ENCODE measurements at places on chromosomes 5 and 9.

DNA sequence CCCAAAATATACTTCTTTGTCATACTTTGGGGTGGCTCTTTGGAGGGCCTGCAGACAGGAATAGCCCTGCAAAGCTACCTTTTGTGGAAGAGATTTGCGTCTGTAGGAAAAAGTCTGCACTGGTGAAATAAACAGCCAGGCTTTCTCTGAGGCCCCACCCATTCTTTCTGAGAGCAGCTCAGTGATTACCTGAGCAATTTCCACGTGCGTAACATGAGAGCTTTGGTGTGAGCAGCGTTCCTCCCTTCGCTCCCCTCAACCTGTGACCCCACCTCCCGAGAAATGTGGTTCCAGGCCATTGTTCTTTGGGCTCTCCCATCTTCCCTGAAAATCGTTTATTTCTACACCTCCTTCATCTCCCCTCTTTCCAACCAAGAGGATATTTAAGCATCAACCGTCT is 23.8 kb upstream of the FBP1 start:
- no peak for DNase-seq

DNA sequence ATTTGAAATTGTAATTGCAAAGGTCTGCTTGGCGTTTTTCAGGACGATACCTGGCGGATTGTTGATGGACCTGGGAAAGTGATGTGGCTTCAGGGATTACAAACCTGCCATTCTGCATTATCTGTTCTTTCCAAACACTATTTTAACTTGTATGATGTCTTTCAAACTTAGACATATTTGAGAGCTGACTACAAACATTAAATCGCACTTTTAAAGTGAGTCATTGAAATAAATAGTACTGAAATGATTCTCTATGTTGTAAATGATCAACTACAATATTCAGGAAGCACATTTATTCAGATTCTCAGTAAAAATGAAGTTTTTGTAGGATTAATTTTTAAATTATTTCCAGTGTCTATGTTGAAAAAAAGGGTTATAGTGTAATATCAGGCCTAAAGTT is 32.3 kb upstream of the TMEM171 start:
- no peak for DNase-seq

- no peak for DNase-seq
Observed at GRCh38 chr9:113995963-113996362, 82.1 kb downstream of the AMBP start.

GRCh38 chr5:24439465-24439864 is 205.3 kb downstream of the CDH10 start:
- no peak for DNase-seq

GRCh38 chr9:14092344-14092743 is 221.6 kb downstream of the NFIB start:
- peak; percentile 35 for DNase-seq

- no peak for DNase-seq
Observed at GRCh38 chr5:98791001-98791519, 17.6 kb downstream of the RGMB start.

GRCh38 chr9:123775289-123776284 is 154.3 kb downstream of the DENND1A start:
- DNase-seq = no peak

- DNase-seq = no peak
Observed at GRCh38 chr5:179373961-179374505, 28.8 kb upstream of the ADAMTS2 start.

DNA sequence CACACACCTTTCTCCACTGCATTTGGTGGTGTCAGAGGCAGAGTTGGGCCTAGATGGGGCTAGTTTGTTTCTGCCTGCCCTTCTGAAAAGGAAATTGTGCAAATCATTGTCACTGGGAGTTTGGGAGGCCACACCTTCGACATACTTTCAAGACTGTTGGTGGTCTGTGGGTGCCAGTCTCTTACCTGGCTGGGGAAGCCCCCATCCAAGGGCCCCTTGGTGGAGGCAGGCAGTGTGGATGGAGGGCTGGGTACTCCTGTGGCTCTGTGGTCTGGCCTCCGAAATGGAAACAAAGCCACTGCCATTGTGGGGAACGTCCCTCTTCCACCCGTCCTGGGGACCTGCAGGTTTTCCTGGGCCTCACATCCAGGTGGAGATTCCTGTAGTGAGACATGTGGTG is 10.9 kb upstream of the PHYHD1 start:
- no peak for DNase-seq

- no peak for DNase-seq
Observed at GRCh38 chr5:67752357-67752708, 463.2 kb upstream of the PIK3R1 start.

GRCh38 chr9:4443439-4443838 is 46.8 kb upstream of the SLC1A1 start:
- no peak for DNase-seq

DNA sequence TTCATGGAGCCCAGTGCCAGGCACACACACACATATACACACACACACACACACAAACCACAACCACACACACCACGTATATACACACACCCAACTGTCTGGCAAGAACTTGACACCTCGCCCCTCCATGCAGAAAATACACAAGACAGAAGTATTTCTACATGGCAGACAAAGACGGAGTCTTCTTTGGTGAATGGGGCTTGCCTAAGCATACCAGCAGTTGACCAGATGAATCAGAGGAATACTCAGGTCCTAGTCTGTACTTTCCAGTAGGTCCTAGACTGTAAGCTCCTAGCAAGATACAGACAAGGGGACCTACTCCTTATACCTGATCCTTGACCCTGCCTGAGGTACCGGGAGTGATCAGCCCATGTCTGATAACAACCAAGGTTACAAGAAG is 60.1 kb downstream of the SIL1 start:
- DNase-seq = no peak

DNA sequence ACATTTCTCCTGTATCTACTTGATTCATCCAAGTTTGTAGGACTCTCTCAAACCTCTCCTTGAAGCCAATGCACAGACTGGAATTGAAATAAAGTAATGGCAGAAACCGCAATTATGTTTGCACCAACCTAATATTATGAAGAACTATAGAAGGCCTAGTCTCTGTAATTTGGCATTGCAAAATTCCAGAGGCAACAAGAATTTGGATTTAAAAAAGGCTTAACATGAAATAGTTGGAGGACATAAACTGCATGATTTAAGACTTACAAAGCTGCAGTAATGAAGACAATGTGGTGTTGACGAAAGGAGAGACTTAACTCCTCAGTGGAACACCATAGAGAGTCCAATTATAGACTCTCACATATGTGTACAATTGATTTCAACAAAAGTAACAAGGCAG is 117.8 kb upstream of the MINAR2 start:
- DNase-seq = no peak

GRCh38 chr5:69454460-69455249 is 37.9 kb upstream of the OCLN start:
- no peak for DNase-seq

DNA sequence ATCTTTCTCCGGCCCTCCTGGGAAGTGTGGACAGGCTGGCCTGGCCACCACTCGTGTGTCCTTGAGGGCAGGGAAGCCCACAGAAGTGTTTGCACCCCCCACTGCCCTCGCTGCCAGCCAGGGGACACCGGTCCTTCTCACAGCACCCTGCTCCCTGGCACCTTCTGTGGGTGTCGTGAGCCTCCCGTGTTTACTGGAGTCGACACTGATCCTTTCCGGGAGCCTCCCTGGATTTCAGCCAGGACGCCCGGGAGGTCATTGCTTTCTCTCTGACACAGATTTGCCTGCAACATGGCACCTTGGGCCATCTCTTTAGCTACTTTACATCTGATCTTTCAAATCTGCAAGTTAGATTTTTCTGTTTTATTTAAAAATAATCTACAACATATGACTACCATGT is 120.4 kb upstream of the CACNA1B start:
- no peak for DNase-seq

- no peak for DNase-seq
Observed at GRCh38 chr5:166719991-166720390, 1571.5 kb upstream of the WWC1 start.

GRCh38 chr5:1400211-1400855 is 44.9 kb downstream of the SLC6A3 start:
- no peak for DNase-seq

GRCh38 chr9:120846906-120847305 is 4.2 kb upstream of the PSMD5 start:
- DNase-seq = peak; percentile 25

DNA sequence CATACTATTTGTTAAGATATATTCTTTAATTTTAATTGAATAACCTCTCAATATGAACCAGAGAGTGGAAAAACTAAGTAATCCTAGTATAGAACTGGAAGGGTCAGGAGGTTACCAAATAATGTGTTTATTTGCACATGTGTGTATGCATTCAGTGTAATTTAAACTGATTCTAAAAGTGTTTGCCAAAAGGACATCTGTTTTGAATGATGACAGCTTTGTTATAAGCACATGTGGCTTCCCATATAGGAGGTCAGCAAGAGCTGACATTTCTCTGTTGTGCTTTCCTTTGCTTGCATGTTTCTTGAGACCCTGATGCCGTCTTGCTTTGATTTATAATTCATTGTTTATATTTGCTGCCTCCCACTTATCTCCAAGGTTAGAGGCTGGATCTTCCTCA is 383.4 kb downstream of the BRINP1 start:
- no peak for DNase-seq

- DNase-seq = peak; percentile 62
Observed at GRCh38 chr5:54514841-54515432, 2.6 kb upstream of the SNX18 start.

- DNase-seq = no peak
Observed at GRCh38 chr9:27445688-27446087, 78.4 kb upstream of the IFNK start.

Data from fibroblast of the aortic adventitia (primary cell).